NCI-H446 (cell line): ENCODE measurements at places on chromosomes 7 and 10.

DNA sequence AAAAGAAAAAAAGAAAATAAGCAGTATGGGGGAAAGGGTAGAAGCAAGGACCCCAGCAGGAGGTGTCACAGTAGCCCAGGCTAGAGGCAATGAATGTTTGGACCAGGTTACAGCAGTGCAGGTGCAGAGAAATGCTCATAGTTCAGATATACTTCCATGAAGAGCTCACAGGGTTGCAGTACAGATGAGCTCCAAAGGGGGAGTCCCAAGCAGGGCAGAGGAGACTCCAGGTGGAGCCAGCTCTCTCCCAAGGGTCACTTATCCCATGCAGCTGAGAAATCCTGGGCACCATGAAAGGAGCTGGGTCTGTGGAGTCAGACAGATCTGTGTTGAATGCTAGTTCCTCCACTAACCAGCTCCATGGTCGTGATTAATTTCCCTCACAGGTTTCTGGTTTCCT lies 174.9 kb downstream of the C7orf25 start:
- DNase-seq = no peak

GRCh38 chr10:95815701-95816240 lies 59.8 kb downstream of the ENTPD1 start:
- no peak for DNase-seq

- DNase-seq = no peak
Measured at GRCh38 chr7:84677117-84677732, 482.6 kb upstream of the SEMA3A start.

DNA sequence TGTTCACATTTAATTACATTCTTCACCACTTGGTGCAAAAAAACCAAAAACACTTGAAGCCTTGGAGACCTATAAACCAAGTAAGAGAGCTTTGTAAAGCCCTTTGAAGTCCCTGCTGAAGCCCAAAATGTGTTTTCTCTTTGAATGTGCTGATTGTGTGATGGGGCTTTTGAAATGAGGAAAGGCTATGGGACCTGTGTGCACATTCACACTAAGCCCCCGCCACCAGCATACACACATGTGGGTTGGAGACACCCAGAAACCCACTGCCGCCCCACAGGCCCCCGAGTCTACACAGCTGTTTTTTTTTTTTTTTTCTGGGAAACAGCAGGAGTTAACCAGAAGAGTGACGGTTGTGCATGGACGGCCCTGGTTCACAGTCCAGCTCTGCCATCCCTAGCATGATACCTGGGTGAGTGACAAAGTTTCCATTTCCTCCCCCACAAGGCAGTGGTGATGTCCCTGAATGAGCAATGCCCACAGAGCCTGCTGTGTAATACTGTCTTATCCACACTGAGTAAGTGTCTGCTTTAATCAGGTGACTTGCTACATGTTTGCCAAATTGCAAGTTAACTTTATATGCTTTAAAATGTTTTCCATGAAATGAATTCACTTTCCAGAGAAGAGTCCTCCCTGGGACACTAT lies 154.6 kb upstream of the GDF10 start:
- DNase-seq = no peak

DNA sequence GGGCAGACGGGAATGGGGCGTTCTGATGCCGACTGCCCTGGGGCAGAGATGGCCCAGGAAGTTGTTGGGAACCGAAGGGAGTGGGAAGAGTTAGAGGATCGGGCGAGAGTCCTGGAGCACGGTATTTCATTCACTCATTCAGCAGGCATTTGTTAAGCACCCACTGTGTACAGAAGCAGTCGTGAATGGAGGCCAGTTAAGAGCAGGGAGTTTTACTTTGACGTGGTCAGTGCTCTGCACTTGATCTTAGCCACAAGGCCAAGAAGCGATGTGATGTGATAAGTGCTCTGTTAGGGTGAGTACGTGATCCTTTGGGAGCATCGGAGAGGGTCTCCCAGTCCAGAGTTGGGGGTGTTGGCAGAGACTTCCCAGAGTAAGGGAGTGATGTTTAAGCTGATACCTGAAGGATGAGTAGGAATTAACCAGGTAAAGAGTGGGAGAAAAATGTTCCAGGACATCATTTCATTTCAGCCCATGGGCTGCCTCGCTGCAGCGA lies 890 bp downstream of the ZFYVE27 start:
- DNase-seq = no peak

GRCh38 chr7:44283381-44284211 lies 41.8 kb downstream of the CAMK2B start:
- DNase-seq = no peak

- DNase-seq = no peak
Measured at GRCh38 chr7:157347217-157347904, 10.6 kb downstream of the DNAJB6 start.

- no peak for DNase-seq
Measured at GRCh38 chr7:88102675-88103074, 117.2 kb downstream of the SRI start.

DNA sequence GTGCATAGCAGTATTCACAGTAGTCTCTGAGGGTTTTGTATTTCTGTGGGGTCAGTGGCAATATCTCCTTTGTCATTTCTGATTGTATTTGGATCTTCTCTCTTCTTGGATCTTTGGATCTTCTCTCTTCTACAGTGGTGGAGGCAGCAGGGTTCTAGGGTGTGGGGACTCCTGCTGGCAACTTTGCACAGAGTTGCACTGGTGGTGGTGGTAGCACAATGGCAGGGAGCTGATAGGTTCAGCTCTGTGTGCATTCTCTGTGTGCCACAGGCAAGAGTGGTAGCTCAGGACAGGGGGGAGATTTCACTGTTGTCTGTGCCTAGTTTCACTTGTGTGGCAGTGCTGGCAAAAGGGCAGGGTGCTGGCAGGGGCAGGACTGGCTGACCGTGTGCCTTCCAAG lies 35.1 kb upstream of the PRSS37 start:
- no peak for DNase-seq

DNA sequence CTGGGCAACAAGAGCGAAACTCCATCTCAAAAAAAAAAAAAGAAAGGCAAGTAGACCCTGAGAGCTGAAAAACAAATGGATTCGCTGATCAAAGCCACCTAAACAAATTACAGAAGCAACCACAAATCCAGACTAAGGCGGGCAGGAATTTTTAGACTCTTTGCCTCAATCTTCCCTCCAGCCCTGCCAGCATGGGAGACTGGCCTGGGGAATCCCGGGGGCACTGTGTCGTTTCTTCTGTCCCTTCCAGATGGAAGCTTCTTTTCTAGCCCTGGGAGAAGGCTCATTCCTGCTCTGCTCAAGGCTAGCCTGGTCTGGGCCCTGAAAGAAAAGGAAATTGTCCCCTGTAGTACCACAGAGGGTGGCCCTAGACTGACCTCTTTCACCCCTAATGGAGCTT lies 15.6 kb upstream of the SERPINE1 start:
- no peak for DNase-seq

GRCh38 chr7:132053871-132054270 lies 497.4 kb upstream of the PODXL start:
- DNase-seq = no peak

- DNase-seq = no peak
Measured at GRCh38 chr10:78263521-78263988, 229.9 kb downstream of the RPS24 start.

DNA sequence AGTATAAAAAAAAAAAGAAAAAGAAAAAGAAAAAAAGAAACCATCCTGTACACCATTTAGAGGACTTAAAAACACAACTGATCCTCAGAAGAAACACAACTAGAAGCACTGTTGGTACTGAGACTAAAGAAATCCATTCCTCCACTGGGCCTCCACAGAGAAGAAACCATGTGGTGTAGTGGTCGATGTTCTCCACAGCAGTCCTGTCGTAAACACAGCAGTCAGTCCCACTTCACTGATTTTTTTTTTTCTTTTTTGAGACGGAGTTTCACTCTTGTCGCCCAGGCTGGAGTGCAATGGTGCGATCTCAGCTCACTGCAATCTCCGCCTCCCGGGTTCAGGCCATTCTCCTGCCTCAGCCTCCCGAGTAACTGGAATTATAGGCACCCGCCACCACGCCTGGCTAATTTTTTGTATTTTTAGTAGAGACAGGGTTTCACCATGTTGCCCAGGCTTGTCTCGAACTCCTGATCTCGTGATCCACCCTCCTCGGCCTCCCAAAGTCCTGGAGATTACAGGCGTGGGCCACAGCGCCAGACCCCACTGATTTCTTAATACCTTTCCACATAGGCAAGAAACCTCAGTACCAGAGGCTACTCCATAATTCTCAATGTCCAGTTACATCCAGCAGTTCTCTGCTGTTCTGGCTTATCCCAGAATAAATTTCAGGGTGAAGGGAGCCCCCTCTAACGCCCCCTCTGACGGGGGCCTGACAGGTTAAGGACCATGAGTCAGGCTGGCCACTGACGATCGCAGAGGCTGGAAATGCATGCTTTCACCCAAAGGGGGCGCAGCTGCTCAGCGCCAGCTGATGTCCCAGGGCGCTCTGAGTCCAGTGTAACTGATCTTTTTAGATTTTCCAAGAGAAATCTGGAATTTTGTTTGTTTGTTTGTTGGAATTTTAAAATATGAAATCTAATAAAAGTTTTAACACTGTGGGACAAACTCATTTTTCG lies 24.8 kb upstream of the FFAR4 start:
- no peak for DNase-seq

GRCh38 chr7:155409980-155410379 lies 47.9 kb upstream of the EN2 start:
- no peak for DNase-seq

GRCh38 chr10:133464582-133465031 lies 10.9 kb downstream of the SCART1 start:
- no peak for DNase-seq

DNA sequence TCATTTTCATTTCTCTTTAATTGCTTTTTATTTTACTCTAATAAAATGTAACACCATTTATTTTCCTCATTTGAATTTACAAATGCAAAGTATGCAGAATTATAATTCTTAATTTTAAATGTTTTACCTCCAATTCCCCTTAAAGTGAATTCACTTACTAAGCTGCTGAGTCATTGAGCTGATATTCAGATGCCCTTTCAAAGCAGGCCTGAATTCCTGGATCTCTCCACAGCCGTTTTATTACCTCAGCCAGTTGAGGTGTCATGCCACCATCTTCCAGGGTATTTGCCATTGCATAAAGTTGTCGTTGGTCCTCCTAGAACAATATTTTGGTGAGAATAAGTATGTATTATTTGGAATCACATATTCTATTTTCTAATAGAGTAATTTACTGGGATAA lies 33.2 kb downstream of the GNAT3 start:
- no peak for DNase-seq

GRCh38 chr10:122085423-122085911 lies 96.5 kb downstream of the TACC2 start:
- DNase-seq = no peak

DNA sequence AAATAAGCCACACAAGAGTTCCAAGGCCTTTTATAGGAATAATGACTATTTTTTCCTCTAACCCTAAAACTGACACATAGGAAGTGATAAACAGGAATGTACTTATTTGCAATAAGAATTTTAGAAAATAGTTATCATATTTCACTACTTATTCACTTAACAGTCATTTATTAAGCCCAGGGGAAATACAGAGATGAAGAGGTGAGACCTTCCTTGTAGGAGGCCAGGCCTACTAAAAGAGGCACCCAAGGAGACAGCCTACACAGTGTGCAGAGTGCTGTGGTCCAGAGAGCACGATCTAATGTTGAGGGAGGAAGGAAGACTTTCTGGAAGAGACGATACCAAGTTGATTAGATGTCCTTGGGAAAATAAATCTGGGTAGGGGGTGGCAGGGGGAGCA lies 45.0 kb upstream of the PPP1R3C start:
- no peak for DNase-seq

- no peak for DNase-seq
Measured at GRCh38 chr10:21726601-21727225, 192.7 kb downstream of the MLLT10 start.

- no peak for DNase-seq
Measured at GRCh38 chr7:69880840-69881239, 282.6 kb downstream of the AUTS2 start.

GRCh38 chr7:73303546-73303945 lies 5.1 kb downstream of the NSUN5 start:
- no peak for DNase-seq

DNA sequence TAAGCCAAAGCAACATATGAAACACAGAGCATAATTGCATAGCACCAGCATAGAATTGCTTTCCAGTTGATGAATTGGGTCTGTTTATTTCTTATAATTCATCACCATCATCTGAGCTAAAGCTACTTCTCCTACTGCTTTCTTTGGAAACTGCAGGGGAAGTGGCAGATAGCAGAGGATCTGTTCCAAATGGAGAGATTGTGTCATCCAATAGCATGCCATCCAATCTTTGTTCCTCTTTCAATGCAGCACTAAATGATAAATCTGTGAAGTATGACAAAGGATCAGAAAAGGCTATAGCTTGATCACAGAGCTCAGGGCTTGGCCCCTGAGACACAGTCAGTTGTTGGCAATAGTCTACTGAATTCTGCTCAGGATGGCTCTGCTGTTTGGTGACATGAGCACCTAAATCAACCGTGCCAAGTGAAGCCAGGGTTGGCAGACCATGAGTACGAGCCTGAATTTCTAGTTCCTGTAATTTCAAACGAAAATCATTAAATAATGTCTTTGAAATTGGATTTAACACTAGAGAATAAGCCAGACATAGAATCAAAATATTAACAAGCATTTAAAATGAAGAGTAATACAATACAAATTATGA lies 90.0 kb downstream of the TFEC start:
- no peak for DNase-seq

DNA sequence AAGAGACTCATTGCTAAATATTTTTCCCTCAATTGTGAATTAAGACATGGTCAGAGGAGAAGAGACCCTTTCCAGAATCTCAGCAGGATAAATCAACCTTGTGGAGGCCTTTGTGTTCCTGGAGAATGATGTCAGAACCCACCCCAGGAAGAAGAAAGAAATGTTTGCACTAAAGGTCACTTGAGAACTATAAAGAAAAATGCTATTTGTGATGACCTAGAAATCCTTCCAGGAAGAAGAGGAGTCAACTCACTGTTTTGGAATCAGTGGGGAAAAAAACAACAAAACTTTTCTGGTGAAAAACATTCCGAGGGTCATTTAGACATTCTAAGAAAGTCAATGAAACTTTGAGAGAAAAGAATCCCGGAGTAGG lies 129.1 kb upstream of the ANKRD1 start:
- no peak for DNase-seq

- no peak for DNase-seq
Measured at GRCh38 chr7:131057794-131058070, 269.9 kb upstream of the MKLN1 start.

DNA sequence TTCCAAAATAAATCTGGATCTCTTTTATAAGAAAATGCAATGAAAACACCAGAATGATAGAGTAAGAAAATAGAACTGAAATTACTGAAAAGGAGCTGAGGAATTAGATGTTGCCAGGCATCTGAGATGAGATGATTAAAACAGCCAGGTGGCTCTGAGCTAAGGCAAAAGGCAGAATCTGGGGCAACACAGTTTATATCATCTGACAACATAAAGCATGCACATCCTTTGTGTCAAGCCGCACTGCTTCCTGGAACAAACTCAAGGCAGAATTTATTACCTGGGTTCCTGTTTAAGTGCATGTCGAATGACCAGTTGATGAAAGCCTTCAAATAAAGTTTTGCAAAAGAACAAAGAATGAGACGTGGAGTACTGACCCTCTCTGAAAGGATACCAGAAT lies 247.0 kb downstream of the SNX10 start:
- DNase-seq = no peak

- no peak for DNase-seq
Measured at GRCh38 chr7:50834031-50834535, 51.4 kb upstream of the GRB10 start.

- no peak for DNase-seq
Measured at GRCh38 chr7:140441519-140441918, 37.7 kb downstream of the RAB19 start.

GRCh38 chr10:49375611-49376010 lies 20.3 kb downstream of the DRGX start:
- peak; percentile 7 for DNase-seq

- no peak for DNase-seq
Measured at GRCh38 chr10:75378379-75378778, 23.2 kb downstream of the ZNF503 start.
